ENCODE measurements at places on chromosomes 13 and 19.

- H3K4me3 ChIP-seq = peak overlapping the region; percentile 97
- peak overlapping the region; percentile 93 for H3K27ac ChIP-seq
- no peak for DNase-seq
- peaks cover 27% of the 10 kb centered on the region for H3K4me1 ChIP-seq
Measured at GRCh38 chr19:34960940-34961679, 2.9 kb downstream of the ZNF792 start.

GRCh38 chr13:79432992-79433391 is 26.9 kb upstream of the RBM26 start:
- H3K4me3 ChIP-seq = no peak overlapping the region
- H3K27ac ChIP-seq = no peak overlapping the region
- no peaks in the 10 kb centered on the region for H3K36me3 ChIP-seq
- H3K4me1 ChIP-seq = no peaks in the 10 kb centered on the region
- H3K27me3 ChIP-seq = no peaks in the 10 kb centered on the region

- peaks cover 45% of the 10 kb centered on the region for H3K27me3 ChIP-seq
- no peak for DNase-seq
- peaks cover 2% of the 10 kb centered on the region for H3K4me1 ChIP-seq
- H3K4me3 ChIP-seq = no peak overlapping the region
Measured at GRCh38 chr13:49821216-49822009, 28.9 kb upstream of the KPNA3 start.

- no peaks in the 10 kb centered on the region for H3K27me3 ChIP-seq
- peak overlapping the region; percentile 35 for H3K4me3 ChIP-seq
- no peaks in the 10 kb centered on the region for H3K36me3 ChIP-seq
- H3K4me1 ChIP-seq = peaks cover 68% of the 10 kb centered on the region
Measured at GRCh38 chr13:40506592-40507446, 159.6 kb downstream of the FOXO1 start.

DNA sequence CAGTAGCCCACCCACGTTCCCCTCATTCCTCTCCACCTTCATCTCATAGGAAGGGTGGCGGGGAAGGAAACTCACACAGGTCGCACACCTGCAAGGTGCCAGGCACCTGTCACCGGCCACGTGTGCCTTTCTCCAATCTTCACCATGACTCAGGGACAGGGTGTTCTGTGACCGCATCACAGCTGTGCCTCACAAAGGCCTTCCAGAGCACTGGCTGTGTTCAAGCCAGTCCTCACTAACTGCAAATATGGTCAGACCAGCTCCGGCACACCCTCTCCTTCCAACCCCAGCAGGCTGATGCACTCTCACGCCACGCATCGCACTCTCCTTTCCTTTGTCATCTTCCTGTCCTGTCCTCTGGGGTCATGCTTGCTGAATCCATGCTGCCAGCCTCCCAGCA is 415.9 kb downstream of the IRS2 start:
- H3K27me3 ChIP-seq = peaks cover 4% of the 10 kb centered on the region
- DNase-seq = no peak
- no peak overlapping the region for H3K4me3 ChIP-seq
- H3K27ac ChIP-seq = no peak overlapping the region
- no peaks in the 10 kb centered on the region for H3K36me3 ChIP-seq

All from naive thymus-derived CD8-positive, alpha-beta T cell (primary cell).